ENCODE measurements at places on chromosomes 5 and 9.

GRCh38 chr5:153659039-153659736, 168.7 kb downstream of the GRIA1 start:
- no peak for DNase-seq

GRCh38 chr9:77805810-77806209, 157.7 kb upstream of the GNA14 start:
- DNase-seq: no peak

DNA sequence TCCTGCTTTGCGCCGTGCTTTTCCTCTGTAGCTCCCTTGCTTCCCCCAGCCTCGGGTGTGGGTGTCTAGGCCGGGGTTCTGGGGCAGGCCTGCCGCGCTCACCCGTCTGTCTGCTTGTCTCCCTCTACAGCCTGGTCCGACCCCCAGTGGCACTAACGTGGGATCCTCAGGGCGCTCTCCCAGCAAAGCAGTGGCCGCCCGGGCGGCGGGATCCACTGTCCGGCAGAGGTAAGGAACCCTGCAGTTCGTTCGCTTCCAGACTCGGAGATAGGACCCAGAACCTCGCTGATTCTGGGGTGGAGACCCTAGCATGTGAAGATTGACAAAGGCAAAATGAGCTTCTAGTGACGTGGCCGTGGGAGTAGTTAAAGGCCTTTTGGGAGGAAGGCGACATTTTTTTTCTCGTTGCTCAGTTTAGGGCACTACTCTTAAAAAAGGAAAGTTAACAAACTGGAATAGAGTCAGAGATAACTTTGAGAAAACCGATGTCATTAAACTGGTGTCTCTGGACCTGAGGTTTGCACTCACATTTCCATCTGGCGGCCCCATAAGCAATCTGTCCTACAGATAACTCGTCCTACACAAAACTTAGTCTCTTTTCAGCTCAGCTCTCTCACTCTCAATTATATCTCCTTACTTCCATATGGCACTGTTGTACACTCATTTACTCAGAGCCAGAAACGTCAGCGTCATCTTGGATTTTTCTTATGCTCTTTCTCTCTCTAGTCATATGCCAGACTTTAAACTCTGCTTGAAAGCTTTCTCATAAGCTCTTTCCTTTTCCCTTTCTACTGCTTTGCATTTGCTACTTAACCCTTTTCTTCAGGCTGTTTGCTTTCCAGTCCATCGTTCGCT, 561 bp downstream of the SEC61B start:
- DNase-seq: no peak

DNA sequence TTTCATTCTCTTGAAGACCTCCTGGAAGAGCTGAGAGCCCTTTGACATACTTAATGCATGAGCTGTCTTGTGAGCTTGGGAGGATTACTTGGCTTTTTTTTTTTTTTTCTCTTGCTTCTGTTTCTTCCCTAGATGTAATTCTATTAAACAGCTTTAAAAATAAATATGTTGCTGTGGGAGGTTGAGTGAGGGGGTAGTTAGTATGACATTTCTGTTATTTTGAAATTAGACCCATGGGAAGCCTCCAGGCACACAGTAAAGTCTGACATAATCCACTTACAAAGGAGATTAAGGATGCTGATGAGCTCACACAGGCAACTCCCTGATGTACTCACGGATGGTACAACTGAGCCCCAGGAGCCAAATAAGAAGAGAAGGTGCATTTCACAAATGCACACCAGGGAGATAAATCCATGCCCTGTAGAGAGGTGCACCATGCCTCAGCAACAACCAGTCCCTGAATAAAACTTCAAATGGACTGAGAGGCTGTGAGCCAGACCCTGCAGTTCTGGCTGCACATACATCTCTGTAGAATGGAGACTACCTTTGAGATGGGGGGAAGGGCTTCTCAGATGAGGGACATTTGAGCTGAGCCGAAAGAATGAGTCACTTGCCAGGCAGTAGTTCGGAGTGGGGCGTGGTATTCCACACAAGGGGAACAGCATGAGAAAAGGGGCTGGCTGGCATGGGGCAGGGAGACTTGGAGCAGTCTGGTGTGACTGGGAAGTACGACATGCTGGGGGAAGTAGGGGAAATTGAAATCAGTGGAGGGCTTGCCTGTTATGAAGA, 68.7 kb downstream of the ACTL7B start:
- no peak for DNase-seq

- no peak for DNase-seq
Measured at GRCh38 chr5:1478271-1479035, 33.2 kb upstream of the SLC6A3 start.

DNA sequence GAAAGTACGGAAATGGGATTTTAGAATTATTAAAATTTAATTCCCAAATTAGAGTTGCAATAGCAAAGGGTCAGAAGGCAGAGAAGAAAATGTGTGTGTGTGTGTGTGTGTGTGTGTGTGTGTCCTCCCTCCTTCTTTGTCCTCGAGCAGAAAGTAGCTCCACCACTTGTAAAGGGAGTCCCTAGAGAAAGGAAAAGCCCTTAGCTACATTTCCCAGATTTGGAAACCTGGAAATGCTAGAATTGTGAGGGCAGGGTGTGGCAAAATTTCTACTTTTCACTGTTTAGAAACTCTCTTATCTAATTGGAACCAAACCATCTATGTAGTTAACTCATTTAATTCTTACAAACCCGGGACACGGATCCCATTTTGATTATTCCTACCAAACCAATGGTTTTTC, 33.2 kb upstream of the LIFR start:
- DNase-seq: no peak

DNA sequence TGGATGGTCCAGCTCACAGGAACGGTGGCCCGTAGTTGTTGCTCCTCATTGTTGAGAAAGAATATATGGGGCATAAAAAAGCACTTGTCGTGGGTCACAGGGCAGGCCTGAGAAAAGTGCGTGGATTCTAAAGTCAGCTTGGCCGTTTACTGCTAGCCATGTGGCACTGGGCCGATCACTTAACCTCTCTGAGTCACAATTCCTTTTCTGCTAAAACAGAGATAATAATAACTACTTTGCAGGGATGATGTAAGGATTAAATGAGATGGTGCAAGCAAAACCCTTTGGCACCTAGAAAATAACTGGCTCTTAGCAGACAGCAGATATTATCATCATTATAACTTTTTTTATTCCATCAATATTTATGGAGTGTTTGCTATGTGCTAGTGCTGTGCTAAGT, 579.7 kb downstream of the CCDC171 start:
- DNase-seq: no peak

DNA sequence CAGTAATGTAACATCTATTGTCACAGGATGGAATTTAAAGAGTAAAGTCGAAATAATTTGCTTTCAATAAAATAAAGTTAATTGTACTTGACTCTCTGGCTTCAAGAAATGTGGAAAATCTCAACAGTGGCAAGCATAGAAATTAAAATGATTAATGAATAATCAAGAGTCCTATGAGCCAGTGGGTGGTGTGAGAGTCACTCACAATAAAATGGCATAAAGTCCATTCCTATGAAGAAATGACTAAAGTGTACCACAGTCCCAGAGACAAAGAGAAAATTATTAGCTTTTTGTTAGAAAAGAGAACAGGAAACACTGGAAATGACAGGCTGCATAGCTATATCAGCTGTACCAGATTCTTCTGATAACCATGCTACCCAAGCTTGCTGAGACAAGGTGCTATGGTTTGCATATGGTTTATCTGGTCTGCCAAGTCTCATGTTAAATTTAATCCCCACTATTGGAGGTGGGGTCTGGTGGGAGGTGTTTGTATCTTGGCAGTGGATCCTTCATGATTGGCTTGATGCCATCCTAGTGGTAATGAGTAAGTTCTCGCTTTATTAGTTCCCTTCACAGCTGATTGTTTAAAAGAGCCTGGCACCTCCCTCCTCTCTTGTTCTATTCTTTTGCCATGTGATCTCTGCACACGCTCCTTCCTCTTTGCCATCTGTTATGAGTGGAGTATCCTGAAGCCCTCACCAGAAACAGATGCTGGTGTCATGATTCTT, 647.7 kb upstream of the ITGA1 start:
- DNase-seq: no peak

DNA sequence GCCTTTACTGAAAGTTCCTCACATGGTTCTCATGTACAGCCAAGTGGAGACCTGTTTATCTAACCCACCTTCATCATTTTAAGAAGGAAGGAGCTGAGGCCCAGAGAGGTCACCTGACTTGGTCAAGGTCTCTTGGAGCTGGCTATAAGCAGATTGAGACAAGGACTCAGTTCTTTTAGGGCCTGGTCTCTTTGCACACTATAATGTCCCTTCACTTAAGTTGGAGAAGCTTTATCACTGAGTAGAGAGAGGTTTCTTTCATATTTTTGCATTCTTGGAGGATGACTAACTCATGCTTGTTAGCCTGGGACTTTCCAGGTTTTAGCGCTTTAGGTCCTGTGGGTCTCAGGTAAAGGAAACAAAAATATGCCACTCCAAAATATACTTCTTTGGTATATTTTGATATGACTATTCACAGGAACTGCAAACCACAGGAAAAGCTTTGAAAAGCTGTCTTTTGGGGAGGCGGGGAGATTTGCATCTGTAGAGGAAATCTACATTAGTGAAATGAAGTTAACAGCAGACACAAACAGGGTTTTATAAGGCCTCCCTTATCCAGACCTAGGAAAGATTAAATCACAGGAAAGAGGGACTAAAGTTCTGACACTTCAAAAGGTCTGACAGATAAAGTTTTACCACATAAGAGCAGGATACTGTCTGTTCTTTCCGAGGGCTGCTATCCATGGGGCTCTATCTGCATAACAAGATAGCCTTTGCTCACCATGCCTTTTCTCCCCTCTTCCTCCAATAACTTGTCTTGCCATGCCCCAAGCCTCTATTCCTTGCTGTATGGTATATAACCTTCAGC, 95.8 kb upstream of the ANKRD55 start:
- DNase-seq: no peak

GRCh38 chr5:143188692-143189091, 214.8 kb downstream of the NR3C1 start:
- DNase-seq: no peak

DNA sequence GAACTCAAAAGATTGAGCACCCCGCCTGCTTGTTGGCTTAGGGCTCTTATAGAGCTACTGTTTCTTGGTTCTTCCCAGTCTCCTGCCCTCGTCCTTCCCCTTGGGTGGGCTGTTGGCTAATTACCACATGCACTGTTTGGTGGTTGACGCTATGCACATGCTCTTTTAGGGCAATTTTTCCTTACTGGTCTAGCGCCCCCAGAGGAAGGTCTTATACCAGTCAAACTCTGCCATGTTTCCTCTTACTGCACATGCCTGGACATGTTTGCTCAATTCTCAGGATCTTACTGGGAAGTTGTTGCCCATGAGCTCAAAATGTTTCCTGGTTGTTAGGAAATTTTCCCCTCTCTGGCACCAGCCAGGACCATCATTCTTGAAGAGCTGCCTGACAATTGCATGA, 101.9 kb downstream of the SLC28A3 start:
- no peak for DNase-seq

- peak; percentile 34 for DNase-seq
Measured at GRCh38 chr9:69168709-69169217, 5.3 kb upstream of the TJP2 start.

- DNase-seq: no peak
Measured at GRCh38 chr9:99712214-99712613, 109.5 kb upstream of the NR4A3 start.

DNA sequence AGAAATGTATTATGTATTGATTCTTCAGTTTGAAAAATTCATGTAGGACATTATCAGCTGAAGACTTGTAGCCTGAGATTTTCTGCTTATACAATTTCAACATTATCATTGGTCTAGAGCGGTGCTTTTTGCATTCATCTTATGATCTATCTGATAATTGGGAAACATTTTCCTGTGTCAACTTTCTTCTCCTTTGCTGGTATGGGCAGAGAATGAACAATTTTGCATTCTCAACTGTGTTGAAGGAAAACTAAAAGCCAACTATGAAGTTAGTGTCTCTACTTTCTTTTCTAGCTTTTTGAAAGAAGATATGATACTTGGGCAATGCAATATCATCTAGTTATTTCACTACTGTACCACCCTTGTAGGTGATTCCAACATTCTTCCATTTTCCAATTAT, 10.3 kb downstream of the ZFR start:
- no peak for DNase-seq

GRCh38 chr9:5949103-5949699, 58.5 kb downstream of the MLANA start:
- DNase-seq: no peak

- DNase-seq: no peak
Measured at GRCh38 chr9:23746317-23746716, 79.7 kb downstream of the ELAVL2 start.

DNA sequence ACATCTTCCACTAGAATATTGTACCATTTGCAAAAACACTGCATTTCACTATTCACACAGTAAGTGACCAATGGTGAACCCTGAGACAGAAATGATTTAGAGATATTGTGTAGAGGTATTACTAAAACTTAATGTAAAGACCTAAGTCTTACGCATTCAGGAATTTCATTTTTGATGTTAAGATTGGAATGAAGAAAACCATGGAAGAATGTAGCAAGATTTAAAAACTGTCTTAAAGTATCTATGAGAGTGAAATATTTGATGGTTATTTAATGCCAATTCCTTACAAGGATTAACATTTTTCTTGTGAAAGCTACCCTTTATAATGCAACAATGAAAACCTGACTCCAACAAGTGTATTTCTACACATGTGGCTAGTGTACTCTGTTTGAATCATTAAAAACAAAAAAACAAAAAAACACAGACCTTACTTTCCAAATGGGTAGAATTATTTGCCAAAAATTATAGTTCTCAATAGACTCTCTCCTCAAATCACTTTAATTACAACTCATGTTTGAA, 172.0 kb downstream of the NNT start:
- no peak for DNase-seq

DNA sequence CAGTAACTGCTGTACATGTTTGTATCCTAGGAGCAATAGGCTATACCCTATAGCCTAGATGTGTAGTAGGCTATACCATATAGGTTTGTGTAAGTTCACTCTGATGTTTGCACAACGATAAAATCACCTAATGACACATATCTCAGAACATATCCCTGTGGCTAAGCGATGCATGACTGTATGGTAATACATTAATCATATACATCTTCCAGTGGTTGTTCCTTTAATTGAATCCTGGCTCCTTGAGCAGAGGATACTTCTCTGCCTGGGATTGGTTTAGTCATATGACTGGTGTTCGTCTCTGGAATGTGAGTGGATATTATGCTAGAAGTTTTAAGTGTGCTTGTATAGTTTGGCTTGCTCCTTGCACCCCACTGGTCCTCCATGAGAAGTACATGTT, 425.8 kb downstream of the MAN2A1 start:
- no peak for DNase-seq

- no peak for DNase-seq
Measured at GRCh38 chr9:13083366-13083765, 196.1 kb downstream of the MPDZ start.

- DNase-seq: no peak
Measured at GRCh38 chr9:71680189-71680980, 87.9 kb downstream of the CEMIP2 start.

DNA sequence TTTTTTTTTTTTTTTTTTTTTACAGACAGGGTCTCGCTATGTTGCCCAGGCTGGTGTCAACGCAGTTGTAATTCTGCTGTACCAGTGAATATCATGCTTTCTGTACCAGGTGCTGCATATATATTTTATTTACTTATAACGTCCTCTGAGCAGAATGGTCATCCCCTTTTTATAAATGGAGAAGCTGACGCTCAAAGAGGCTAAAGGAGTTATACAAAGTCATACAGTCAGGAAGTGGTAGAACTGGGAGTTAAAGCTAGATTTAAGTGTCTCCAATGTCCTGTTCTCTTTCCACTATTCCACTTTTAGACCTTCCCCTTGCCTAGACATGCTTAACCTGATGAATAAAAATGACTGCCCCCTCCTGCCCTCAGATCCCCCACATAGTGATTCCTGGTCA, 1.2 kb upstream of the SIL1 start:
- DNase-seq: no peak
